Stimulated activated CD4-positive, alpha-beta T cell treated with anti-CD3 and anti-CD28 coated beads, TNF-alpha, amount 100 ng/mL, for 1 hour (primary cell): ENCODE measurements at places on chromosomes 4 and X.

DNA sequence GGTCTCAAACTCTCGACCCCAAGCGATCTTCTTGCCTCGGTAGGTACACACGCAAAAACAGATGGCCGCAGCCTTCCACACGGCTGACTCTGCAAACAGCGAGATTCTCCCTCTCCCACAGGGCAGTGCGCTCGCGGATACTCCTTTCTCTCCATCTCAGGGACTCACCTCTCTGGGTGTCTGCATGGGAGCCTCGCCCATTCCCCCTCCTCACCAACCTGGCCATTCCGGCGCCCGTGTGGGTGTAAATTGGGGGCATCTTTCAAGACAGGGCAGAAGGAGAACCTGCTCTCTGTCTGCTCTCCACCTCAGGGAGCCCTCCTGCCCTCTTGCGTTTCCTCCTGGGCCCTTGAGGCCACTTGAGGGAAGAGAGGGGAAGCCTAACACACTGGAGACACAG lies 4.4 kb downstream of the CTAG2 start:
- no peak for DNase-seq

DNA sequence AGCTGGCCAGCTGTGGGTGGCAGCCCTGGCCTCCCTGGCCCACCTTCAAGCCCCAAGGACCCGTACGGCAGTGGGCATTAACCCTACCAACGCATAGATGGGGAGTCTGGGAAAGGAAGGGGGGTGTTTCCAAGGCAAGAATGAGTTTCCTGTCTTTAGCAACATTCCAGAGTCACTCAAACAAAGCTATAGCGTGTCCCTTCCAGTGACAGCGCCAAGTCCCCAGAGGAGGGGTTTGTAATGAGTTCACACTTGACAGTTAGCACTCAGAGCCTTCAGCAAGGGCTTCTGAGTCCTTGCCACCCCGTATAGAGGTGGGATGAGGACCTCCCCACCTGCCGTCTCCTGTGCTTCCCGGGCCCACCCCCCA lies 1.8 kb downstream of the BGN start:
- no peak for DNase-seq

DNA sequence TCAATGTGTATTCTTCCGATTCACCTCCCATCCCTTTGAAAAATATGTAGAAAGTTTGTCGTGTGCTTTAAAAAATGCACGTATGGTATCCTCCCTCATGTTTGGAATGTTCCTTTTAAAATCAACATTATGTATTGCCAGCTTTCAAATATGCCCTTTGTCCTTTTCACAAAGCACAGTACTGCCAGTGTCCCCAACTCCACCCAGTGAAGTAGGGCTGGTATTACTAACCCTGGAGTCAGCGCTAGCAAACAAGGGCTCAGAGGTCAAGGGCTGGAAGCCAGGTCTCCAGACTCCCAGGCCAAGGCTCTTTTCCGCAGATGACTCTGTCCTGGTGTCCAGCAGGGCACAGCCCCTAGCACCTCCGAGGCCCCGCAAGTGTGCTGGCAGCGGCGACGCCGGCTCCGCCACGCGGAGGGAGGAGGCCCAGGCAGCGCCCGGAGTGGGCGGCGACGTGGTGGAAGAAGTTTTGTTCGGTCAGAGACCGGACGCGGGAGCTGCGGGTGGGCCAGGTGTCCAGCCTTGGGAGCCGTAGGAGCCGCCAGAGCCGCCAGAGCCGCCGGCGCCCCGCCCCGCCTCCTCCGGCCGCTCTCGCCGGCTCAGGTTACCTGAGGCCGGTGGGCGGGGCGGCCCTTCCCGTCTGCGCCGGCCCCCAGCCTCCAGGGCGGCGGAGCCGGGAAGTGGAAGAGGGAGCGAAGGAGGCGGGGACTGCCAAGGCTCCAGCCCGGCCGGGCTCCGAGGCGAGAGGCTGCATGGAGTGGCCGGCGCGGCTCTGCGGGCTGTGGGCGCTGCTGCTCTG lies at the start of gene IL13RA1:
Gene IL13RA1, plus strand, starts transcription at position 720 of the 799 bp plus-strand sequence. Its CDS starts 33 bp downstream, at position 753.
- no peak for DNase-seq

DNA sequence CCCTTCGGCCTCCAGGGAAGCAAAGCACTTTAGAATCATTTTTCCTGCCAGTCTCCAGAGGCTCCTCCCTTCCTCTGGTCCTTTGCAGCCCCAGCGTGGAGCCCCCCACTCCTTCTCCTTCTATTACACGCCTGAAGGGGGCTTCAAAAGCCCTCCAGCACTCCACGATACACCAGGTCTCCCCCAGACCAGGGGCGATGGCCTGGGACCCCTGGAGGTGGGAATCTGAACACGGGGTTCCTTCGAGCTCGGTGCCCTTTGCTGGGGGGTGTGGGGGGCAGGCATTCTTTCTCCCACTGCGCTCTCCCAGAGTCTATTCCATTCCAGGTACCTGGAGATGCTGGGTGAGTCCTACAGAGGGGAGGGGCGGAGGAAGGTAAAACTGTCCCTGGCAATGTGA lies 97.6 kb downstream of the HMX1 start:
- no peak for DNase-seq

DNA sequence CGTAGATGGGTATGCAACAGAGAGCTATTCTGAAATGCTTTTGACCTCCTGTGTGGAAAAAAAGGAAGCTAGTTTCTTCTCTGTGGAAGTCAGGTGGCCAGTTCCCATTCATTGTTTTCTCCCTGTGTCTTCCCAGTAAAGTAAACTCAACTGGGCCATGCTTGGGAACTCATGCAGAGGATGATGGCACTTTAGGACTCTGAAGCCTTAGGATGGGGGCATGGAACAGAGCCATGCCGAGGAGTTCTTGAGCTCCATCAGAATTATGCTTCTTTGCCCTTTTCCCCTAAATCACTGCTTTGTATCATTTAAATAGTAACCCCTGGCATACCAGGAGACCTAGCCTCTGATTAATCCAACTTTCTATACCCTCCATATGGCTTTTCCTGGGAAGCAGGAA lies 3.2 kb downstream of the TMEM164 start:
- DNase-seq = no peak

- DNase-seq = no peak
Measured at GRCh38 chrX:133389975-133390374, 25.3 kb downstream of the GPC4 start.

DNA sequence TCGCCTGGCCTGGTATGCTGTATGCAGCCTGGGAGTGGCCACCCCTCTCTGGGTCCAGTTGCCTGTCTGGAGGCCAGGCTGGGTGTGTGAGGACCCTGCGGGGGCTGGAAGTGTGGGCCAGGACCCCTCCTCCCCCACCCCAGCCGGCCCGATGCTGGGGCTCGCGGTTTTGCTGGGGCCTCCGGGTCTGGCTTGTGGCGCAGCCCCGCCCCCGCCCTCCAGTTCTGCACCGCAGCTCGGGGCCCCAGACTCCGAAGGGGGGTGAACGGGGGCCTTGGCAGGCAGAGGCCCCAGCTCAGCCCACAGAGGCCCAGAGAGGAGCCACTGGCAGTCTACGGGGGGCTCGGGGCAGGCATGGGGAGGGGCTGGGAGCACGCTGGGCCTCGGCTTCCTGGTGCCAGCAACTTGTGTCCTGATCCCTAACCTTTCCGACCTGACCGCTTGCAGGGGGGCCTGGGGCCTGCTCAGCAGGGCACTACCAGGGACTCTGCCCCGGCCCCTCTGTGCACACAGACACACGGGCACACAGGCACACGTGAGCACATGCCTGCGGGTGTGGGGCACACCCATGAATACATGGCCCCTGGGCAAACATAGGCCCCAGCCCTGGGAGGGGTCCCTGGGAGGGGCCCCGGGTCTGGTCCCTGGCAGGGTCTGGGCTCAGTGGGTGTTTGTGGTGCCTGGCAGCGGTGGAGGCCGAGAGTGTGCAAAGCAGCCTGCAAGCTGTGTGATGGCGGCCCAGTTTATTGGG lies 21.4 kb upstream of the FGFR3 start:
- DNase-seq = no peak

DNA sequence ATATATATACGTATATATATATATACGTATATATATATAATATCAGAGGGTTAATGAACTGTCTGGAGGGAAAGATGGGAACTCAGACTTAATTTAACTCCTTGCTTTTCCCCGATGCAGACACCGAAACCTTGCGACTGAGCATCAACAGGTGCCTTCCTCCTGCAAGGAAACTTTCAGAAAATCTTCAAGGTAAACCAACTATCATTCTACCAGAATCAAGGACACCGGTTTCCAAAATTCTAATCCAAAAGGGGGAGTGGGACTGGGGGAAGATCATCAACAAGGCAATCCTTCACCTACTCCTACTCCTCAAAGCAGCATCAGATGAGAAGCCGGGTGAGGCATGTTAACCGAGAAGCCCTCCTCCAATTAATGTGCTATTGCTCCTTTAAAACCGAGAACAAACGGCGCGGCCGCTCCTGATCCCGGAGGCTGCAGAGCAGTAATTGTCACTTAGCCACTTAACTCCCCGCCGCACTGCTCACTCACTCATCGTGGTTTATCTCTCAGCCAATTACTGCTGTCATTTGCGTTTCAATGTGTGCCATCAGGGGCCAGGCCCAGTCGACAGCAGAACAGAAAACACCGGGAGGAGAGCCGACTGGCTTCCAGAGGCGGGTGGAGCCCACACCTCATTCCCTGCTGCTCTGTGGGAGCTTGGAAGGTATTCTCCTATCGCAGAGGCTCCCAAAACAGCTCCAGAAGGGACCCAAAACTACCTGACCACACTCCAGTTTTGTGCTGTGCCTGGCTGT lies 61.7 kb downstream of the MAML3 start:
- no peak for DNase-seq

DNA sequence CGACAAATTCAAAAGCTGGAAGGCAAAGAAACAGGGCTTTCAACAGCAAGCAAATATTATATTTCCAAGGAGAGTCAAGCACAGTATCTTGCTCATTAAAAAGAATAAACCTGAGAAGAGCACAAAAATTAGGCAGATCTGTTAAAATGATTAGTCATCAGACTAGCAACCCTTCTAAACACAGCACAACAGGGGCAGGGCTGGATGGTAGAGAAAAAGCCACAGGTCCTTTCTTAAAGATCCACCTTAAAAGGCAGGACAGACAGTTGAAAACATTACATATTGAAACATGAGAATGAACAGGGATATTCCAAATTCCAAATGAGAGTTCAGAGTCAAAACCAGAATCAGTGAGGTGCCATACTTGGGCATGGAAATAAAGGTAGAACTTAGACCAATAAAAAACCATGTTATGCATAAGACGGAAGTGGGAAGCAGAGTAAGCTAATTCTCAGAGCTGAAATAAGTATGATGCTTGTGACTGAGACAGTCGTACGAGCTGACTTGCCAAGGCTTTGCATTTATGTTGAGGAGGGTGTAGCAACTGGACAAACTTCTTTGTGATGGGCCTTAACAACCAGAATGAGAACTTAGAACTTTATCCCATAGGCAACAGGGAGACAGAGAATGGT lies 126.9 kb upstream of the FAM9B start:
- DNase-seq = no peak

GRCh38 chrX:19579485-19579884 lies 64.2 kb upstream of the MAP3K15 start:
- DNase-seq = no peak

DNA sequence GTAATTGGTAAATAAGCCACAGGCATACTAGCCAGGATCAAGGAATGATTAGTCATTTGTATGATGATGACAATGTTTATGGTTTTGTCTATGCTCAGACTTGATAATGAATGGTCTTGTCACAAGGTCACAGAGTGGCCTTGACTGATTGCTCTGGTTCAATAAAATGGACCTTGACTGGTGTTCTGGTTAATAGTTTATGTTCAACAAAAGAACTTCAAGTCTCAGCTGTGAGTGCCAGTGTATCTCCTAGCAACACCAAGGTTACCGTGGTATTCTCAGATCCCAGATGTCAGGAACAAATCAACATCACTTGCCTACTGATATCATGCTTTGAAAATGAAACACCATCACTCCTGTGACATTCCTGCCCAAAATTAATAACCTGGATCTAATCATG lies 16.3 kb upstream of the LRAT start:
- DNase-seq = no peak

- DNase-seq = no peak
Measured at GRCh38 chrX:150081076-150081475, 142.8 kb upstream of the EOLA2 start.

DNA sequence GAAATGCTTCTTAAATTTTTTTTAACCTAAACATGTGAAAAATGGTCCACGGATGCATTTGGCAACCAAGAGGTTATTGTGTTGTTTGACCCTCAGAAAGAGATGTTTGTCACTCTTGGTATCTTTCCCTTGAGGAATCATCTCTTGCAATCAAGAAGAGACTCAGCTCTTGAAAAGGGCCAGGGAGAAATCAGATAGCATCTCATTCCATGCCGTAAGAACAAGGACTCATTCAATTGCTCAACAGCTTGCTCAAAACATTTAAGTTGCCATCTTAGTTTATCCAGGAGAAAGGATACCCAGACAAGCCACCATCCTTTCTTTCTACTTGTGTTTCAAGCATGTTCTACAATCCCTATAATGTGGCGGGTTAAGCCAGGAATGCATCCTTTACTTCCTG lies 209.5 kb upstream of the LNX1 start:
- DNase-seq = no peak

DNA sequence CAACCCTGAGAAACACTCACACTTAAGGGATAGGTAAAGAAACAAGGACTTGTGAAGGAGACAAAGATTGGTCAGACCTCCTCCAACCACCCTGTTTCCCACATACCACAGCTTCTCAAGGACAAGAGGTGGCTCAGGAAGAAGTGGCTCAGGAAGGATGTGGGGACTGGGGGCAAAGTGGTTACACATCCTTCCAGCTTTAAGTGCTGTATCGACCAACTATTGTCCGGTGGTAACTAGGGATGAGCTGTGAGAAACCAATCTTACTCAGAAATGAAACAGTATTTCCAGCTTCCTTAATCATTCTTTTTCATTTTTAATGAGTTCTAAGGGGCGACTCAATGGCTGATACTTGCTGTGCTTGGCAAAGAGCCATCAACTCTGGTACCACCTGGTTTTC lies 8.5 kb upstream of the LHFPL1 start:
- no peak for DNase-seq

DNA sequence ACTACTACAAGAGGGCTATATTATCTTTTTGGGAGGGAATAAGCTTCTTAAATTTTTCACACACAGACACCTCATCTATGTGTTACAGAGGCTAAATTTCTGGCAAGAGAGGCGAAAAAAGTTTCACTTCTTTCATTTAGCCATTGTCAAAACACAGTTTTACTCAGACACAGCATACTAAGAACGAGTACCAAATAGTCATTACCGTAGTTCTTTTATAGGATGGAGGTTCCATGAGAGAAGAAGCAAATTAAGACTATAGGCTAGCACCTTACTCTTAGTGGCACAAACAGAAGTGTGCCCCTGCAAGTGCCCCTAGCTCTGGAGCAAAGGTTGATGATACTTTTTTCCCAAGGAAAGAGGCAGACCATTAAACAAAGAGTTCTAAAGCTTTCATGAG lies 26.2 kb downstream of the UGT2B7 start:
- no peak for DNase-seq

DNA sequence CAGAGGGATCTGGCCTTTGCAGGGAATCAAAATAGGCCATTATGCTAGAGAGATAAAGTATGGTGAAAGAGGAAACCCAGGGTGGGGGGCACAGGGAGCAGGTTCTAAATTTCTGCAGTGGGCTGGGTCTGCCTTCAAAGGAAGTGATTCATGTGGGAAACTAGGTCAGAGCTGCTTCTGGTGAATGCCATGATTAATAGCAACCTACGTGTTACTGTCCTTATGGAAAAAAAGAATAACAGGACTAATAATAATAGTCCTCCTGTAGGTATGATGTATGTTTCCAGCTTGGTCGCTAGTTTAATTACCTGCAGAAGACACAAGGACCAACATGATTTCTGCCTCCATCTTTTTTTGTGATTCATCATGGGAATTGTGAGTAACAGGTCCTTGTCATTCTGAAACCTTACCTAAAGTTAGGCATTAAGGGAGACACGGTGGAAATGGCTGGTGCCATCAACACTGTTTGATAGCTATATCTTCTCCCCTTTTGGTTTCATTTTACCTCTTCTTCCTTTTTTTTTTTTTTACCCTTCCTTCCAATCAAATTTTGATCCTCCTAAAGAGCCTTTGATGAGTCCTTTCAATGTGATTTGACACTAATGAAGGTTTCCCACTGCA lies 180.4 kb downstream of the CPEB2 start:
- no peak for DNase-seq
